Esophagus mucosa (tissue), 1 donor: ENCODE measurements at places on chromosomes 11 and 22. TPM values are rescaled to one million over a fixed set of nuclear protein-coding genes. Genes with fewer than 3 reads are reported as not detected.

Gene TMA7B
- total RNA-seq = 0.24 TPM

Gene XNDC1N
- total RNA-seq = 3.5 TPM

Gene OR6T1
- total RNA-seq = not detected

Gene OR52J3
- not detected for total RNA-seq

Gene TRIM48
- not detected for total RNA-seq

Gene MLC1
- not detected for total RNA-seq

Gene DAGLA
- 2.3 TPM for total RNA-seq

Gene CXCR5
- total RNA-seq = 0.20 TPM

Gene RNF215
- 4.8 TPM for total RNA-seq

Gene OR8G5
- total RNA-seq = not detected

Gene FBLN1
- 39.5 TPM for total RNA-seq

Gene MIAT
- total RNA-seq = 1.1 TPM

Gene OR4X1
- total RNA-seq = not detected

Gene TRMU
- 19.8 TPM for total RNA-seq

Gene B4GALNT4
- 0.32 TPM for total RNA-seq

Gene ACTN3
- total RNA-seq = 0.44 TPM

Gene MS4A3
- not detected for total RNA-seq

Gene PATE2
- total RNA-seq = not detected

Gene MYEOV
- 4.7 TPM for total RNA-seq

Gene ANKRD49
- total RNA-seq = 7.0 TPM

Gene TTC36
- total RNA-seq = not detected

Gene TSKU
- total RNA-seq = 50.7 TPM

Gene NOX4
- total RNA-seq = 0.16 TPM

Gene MS4A7
- 1.4 TPM for total RNA-seq

Gene C11orf21
- total RNA-seq = 0.08 TPM

Gene SYT13
- not detected for total RNA-seq

Gene NXPE1
- total RNA-seq = not detected

Gene MFRP
- not detected for total RNA-seq

Gene AMPD3
- 16.2 TPM for total RNA-seq
